SJCRH30 (cell line): ENCODE measurements at places on chromosomes 6 and 20.

GRCh38 chr6:166810864-166811263 is 145.5 kb downstream of the RNASET2 start:
- no peak for DNase-seq

DNA sequence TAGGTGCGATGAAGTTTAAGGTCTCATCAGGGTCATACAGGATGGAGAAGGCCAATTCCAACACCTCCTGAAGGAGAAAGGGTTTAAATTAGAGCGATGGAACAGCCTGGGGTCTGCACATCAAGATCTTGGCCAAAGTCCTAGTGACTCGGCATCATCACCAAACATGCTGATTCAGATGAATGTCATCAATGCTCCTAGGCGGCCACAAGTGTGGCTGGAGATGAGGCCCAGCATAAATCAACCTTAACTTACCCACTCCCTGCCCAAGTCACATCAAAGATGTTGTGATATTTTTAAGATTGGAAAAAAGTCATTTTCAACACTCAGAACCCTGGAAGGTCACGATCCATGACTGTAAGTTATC is 37.5 kb downstream of the ELMO2 start:
- DNase-seq: no peak

DNA sequence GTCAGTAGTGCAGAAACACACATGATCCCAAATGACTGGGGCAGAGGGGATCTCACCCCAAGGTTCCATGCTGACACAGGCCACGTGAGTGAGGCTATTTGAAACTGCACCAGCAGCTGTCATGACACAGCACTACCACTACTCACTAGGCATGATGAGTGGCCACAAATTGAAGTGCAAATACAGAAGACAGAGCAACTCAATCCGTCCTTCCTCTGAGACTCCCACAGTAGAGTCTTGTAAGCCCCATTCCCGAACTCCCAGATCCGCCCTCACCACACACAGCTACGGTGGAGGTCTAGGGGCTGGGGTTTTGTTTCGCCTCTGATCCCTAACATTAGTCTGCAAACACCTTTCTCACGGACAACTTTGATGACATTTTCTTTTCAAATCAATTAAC is 113.3 kb upstream of the NUP153 start:
- peak; percentile 29 for DNase-seq

DNA sequence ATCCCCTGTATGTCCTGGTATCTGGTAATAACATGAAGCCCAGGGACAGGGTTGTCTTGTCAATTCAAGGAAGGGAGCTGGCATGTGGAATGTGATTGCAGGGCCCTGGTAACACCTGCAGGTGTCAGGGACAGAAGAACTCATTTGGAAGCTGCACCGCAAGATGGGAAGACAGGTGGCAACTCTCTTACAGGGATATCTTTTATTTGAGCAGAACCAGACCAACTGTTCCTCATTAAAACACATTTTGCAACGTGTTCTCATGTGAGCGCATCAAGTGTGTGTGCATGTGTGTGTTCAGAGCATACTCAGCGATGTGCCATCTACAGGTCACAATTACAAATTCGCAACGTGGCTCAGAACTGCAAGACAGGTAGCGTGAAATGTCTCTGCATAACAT is 370.9 kb upstream of the SOX4 start:
- DNase-seq: no peak

GRCh38 chr6:167424060-167424673 is 99.3 kb downstream of the TTLL2 start:
- no peak for DNase-seq

DNA sequence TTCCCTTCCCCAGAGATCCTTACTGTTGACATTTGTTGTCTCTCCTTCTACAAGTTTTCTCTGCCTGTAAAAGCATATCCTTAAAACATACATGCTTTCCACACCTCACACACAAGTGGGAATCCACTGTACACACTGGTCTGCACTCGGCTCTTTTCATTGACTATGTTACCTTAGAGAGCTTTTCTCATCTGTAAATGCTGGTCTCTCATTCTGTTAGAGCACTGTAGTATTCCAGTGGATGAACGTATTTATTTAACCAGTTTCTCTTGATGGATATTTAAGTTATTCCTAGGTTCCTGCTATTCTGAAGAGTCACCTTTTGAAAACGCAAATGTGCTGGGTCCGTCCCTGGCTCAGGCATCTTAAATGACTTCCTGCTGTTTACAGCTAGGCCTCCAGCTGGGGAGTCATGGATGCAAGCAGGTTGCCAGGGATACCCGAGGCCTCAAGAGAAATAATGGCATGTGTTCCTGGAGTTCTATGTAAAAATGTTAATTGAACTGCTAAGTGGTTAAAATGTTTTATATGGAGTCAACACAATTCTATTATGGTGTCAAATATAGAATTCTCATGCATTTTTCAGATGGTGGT is 61.1 kb upstream of the TGM3 start:
- DNase-seq: no peak

DNA sequence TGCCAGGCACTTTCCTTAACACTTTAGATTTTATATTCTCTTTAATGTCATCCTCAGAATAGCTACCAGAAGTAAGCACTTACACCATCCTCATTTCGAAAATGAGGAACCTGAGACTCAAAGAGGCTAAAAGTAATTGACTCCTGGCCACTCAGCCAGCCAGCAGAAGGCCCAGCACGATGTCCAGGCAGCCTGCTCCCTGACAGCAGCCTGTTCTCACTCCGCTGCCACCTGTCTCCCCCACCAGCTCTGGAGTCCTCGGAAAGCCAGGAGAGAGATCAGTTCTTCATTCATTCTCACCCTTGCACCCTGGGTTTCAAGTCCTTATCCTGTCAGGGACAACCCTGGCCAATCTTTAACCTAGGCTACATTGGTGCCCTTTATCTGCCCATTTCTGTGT is 174.0 kb downstream of the SASH1 start:
- DNase-seq: no peak

- no peak for DNase-seq
Observed at GRCh38 chr20:32898729-32899128, 40.0 kb downstream of the EFCAB8 start.

- DNase-seq: no peak
Observed at GRCh38 chr20:50269091-50270033, 78.7 kb downstream of the CEBPB start.

- peak; percentile 13 for DNase-seq
Observed at GRCh38 chr6:116397914-116398313, 27.2 kb downstream of the DSE start.

DNA sequence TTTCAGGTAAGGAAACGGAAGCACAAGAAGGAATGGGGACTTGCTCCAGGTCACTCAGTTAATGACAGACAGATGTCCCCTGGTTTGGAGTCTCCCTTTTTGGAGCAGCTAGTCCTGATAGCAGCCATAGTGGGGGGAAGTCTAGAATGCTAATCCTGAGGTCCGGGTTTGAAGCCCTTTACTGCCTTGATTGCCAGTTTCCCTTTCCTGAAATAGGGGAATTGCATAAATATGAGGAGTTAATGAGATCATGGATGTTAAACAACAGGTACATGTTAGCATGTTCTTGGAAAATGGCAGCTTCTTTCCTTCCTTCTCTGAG is 341 bp upstream of the TTPAL start:
- DNase-seq: no peak

- no peak for DNase-seq
Observed at GRCh38 chr6:16236009-16236501, 2.3 kb upstream of the GMPR start.

DNA sequence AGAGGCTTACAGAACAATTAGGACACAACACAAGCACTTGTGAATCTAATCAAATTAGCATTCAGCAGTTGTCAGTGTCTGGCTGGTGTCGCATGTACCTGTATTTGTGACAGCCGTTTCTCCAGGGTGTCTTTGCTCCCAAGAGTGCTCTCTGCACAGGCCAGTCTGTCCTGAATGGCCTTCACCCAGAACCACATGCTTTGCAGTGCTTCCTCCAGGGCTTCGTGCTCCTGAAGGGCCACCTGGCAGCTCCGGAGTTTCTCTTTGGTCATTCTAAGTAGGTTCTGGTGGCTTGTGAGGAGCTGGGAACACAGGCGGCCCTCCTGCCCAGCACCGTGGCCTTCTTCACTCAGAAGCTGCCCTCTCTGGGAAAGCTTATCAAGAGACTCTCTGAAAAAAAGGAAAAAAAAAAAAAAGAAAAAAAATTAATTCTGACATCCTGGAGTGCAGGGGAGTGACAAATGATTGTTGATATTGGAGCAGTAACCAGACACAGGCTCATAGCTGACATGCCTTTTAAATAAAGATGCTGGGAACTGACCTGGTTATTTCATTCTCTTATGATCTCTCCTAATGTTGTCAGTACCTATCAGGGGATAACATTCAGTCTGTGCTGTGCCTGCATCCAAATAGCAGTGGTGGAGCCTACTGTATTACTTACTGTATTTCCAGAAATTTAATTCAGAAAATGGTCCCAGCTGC is 245.8 kb downstream of the SYNE1 start:
- no peak for DNase-seq

GRCh38 chr6:127146932-127147331 is 28.5 kb downstream of the RSPO3 start:
- no peak for DNase-seq

DNA sequence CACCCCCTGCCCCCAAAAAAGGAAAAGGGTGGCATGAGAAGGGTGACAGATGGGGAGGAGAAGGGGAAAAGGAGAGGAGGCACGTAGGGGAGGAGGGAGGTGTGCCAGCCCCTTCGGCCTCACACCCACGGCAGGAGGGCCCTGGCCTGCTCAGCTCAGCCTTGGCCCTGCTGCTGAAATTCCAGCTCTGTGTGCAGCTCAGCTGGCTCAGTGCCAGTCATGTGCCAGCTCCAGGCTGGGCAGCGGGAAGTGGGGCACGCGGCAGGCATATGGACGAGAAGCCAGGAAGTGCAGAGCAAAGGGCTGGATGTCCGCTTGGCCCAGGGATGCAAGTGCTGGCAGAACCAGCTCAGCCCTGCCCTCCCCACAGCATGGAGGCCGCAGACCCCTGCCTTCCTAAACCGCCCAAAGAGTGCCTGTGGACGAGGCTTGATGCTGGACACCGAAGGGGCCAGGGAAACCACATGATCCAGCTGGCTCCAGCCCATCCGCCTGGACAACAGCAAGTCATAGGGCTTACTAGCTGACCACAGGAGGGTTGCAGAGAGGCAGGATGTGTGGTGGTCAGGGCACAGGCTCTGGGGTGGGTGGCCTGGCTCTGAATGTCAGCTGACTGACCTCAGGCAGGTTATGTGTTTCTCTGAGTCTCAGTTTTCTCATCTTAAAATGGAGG is 60.2 kb downstream of the NOL4L start:
- no peak for DNase-seq

GRCh38 chr6:1187293-1188131 is 124.4 kb upstream of the FOXQ1 start:
- no peak for DNase-seq

DNA sequence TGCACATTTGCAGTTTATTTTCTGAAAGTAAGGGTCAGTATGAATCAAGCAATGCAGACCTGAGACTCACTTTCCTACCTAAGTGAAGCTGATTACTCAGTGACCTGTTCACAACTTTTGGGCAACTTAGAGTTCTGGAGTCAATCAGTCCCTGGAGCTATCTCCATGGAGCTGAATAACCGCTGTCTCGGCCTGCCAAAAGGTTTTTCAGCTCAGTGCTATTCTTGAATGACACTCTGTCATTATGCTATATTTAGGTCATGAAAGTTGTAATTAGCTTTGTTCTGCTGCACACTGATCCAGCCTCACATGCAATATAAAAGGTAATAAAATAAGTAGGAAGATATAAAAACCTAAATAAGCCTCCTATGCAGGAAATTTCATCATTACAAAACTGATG is 356.0 kb downstream of the BMP2 start:
- no peak for DNase-seq

DNA sequence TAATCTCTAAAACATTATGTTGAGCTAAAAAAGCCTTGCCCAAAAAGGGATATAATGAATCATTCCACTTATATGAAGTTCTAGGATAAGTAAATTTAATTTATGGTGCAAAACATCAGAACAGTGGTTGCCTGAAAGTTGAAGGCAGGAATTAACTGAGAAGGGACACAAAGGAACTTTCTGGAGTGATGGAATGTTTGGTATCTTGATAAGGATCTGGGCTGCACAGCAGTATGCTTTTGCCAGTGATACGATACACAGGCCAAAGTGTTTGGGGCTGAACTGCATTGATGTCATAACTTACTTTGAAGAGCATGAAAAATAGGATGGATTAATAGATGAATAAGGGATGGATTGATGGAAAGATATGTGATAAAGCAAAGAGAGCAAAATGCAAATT is 146.1 kb upstream of the LRFN2 start:
- no peak for DNase-seq

GRCh38 chr6:3419624-3420272 is 37.1 kb downstream of the SLC22A23 start:
- no peak for DNase-seq

DNA sequence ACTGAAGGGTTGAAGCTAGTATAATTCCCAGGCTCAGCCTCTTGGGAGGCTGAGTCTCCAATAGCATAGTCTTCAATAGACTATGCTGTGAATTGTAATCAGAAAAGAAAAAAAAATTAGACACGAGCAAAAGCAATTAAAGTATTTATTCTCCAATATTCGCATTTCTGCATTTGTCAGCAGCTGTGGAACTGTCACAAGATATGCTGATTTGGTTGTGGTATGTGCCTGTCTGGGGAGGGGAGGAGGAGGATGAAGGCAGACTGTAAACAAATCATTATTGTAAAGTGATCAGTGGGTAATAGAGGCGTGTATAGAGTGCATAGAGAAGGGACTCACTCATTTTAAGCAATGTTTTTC is 10.1 kb upstream of the BICRAL start:
- no peak for DNase-seq

- DNase-seq: no peak
Observed at GRCh38 chr6:88074791-88075190, 27.1 kb downstream of the SPACA1 start.
